ENCODE measurements at places on chromosomes 16 and 17.

- no peak for DNase-seq
Measured at GRCh38 chr16:75063549-75064088, 53.0 kb downstream of the LDHD start.

DNA sequence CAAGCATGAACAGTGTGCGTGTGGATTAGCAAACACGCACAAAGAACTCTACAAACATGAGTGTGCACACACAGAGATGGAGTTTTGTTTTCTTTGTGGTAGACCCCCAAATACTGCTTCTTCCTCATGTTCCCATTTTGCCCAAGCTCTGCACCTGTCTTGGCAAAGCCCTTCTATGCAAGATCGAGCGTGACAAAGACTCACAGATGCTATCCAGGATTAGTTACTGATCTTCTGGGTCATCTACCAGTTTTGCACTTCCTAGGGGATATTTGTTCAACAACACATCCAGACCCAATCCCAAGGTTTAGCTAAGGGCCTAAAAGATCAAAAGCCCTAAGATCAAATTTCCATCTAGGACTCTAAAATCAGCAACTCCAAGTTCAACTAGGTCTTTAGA is 16.0 kb downstream of the LRRC36 start:
- DNase-seq: no peak

DNA sequence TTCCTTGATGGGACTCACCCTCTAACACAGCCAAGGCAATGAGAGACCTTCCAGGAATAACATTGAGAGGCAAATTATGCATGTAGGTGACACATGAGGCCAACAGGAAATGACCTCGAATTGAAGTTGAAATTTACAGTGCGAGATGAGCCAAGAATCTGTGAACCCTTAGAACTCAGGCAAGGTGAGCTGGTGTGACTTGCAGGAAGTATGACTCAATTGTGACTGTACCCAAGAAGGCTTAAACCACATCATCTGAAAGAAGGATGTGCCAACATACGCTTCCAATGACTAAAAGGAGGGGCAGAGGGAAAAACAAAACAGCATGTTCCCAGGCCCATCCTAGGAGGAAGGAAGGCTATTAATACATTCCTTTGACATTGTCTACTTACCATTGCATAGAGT is 44.8 kb downstream of the PITPNC1 start:
- DNase-seq: peak; percentile 82

- no peak for DNase-seq
Measured at GRCh38 chr16:2511996-2512734, 1.6 kb upstream of the ATP6V0C start.

GRCh38 chr16:89360760-89361435 is 129.5 kb downstream of the ANKRD11 start:
- DNase-seq: peak; percentile 75

DNA sequence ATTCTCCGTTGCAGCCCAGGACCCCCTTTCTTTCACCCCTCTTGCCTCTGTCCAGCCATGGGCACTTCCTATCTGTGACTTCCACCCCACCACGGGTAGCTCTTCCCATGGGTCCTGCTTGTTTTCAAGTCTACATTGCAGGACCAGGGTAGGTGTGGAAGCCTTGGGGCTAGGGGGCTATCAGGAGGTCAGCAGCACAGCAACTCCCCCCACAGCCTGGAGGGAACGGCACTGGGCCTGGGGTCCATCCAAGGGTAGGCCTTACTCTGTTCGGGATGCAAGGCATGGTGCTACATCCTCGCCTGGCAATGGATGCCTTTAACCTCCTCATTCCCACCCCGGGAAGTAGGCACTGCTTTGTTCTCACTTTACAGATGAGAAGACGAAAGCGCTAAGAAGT is 109.3 kb downstream of the IRX5 start:
- no peak for DNase-seq

DNA sequence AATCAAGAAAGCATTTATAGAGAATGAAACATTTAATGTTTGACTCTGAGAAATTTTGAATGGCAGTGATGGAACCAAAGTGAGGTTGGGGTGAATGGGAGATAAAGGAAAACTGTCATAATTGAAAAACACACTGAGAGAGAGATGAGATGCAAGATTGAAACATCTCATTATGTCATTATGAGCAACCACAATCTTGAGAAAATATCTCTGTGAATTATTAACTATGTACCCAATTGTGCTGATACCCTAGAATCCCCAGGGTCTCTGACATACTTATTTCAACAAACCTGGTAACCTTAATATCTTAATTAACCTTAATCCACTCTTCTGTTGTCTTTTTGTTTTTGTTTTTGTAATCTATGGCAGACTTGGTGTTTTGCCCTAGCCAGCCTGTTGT is 143.5 kb upstream of the HLF start:
- no peak for DNase-seq

DNA sequence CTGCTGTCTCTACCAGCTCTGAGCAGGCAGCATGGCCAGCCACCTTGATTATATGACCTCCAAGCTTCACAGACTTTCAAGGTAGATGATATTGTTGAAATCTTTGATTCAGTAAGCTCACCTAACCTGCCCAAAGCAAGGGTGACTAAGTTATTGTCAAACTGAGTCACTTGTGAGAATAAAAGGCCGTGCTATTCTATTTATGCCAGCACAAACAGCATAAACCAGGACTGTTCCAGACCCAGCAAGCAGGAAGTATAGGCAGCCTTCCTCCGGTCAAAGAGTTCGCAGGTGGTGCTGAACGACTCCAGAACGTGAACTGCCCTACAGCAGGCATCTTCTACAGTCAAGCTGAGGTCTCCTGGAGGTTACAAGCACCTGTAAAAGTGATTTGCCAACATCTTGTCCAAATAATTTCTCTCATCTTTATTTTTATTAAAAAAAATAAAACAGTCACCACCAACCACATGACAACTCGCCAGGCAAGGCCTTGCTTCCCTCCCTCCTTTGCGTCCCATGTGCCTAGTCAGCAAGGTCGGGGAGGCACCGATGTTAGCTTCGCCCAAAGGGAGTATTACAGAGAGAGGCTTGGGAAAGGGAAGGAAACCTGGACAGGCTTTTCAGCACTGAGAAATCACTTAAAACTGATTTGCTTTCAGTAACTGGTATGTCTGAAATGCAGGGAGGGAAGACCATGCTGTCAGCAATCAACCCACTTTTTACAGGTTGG is 10.8 kb downstream of the ARL2BP start:
- no peak for DNase-seq

- no peak for DNase-seq
Measured at GRCh38 chr17:80920441-80920840, 71.2 kb upstream of the CHMP6 start.

GRCh38 chr17:9125722-9126121 is 104.4 kb downstream of the NTN1 start:
- DNase-seq: no peak

GRCh38 chr17:409308-409847 is 56.8 kb upstream of the RPH3AL start:
- no peak for DNase-seq

DNA sequence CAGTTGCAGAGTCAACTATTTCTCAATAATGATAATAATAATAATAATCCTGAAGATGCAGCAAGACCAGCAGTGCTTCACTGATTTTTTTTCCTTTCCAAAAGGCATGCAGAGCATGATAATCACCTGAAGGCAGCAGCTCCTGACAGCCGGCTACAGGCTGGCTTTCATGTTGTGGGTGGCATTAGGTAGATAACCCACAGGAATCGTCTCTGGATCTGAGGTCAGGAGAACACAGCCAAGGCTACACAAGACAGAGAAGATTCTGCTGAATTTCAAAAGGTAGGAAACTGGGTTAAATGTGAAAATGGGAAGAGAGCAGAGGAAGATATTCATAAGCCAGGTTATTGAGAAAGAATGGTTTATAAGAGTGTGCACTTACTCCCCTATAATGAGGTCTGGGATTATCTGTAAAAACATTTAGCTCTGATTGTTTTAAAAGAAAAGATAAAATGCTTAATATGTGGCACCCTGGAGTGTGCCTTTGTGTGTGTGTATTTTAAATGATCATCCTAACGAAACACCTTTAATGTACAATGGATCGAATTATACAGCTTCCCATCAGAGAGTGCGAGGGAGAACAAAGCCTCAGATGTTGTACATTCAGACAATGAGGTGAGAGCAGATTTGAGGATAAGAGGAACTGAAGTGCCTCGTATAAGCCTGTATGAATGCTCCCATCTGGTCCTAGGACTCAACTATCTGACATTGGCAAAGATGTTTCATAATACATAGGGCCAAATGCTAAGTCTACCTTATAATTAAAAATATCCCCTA is 273.1 kb downstream of the PHKB start:
- DNase-seq: no peak

GRCh38 chr16:25854141-25854540 is 162.4 kb downstream of the HS3ST4 start:
- no peak for DNase-seq

DNA sequence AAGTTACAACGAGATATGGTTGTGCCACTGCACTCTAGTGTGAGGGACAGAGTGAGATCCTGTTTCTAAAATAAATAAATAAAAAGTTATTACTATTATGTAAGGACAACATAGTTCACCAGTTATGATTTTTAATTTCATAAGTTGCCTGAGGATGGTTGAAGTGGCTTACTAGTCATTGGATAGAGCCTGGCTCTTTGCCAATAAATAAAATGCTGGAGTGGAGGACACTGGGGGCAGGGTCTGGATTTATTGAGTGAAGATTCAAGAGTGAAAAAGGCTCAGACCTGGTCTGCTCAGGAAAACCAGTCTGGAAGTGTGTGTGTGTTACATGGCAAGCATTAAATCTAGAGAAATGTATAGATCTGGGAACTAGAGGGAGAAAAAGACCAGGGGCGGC is 2.1 kb downstream of the STARD3 start:
- DNase-seq: no peak

GRCh38 chr16:55530316-55530856 is 21.5 kb downstream of the LPCAT2 start:
- DNase-seq: no peak

DNA sequence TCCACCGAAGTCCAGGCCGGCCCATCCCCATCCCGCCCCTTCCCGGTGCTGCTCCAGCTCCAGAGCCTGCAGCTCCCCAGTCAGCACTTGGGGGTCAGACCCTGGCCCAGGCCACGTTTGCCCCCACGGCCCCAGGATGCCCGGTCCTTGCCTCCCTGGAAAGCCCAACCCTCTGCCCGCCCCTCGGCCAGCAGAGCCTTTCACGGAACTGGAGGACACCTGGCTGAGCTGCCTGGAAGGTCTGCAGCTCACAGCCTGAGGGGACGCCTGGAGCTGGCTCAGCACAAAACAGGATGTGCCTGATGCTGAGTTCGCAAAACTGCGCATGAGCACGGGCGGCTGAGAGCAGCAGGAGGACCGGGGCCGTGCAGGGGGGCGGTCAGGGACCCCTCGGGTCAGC is 29.7 kb upstream of the SSTR5 start:
- DNase-seq: no peak

GRCh38 chr17:76554131-76554530 is 14.3 kb downstream of the PRCD start:
- no peak for DNase-seq

DNA sequence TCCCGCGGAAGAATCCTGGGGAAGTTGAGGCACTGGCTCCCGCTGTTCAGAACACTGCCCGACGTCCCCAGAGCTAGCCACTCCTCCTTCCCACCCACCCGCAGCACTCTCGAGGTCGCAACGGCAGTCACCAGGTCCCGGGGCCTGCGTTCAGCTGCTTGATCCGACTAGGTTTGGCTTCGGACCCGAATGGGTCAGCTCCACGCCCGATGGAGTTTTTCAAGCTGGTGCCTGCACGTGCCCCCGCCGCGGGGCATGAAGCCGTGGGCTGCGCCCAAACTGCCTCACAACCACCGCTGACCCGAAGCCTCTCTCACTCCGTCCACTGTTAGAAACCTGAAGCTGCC is 12.4 kb upstream of the ODF4 start:
- DNase-seq: no peak

- no peak for DNase-seq
Measured at GRCh38 chr16:15714393-15715172, 64.5 kb downstream of the NDE1 start.

DNA sequence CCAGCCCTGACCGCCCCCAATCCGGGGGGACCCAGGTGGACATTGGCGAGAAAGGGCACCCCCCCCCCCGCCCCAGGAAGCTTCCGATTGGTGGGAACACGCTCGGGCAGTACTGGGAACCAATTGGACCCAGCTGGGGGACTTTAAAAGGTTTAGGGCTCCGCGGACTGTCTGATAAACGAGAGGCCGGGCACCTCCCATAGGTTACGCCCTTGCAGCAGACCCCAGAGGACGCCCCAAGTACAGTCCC is 245 bp downstream of the TMEM256 start:
- no peak for DNase-seq

DNA sequence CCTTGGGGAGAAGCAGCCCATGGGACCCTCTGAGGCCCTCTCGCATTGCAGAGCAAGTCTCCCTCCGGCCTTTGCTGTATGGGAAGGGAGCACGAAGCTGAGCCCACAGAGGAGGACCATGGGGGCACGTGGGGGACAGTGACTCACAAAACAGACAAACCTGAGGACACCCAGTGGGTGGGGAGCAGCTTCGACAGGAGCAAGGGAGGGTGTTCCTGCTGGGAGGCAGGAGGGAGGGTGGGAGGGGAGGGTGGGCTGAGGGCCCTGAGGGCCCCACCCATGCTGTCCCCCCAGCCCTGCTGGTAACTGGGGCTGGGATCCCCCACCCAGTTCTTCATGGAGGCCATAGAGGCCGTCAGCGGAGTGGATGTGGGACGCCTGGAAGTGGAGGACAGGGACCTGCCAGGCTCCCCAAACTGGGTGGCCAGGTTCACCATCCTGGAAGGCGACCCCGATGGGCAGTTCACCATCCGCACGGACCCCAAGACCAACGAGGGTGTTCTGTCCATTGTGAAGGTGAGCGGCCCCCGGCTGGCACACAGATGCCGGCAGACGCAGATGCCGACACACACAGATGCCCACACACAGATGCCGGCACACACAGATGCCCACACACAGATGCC is 12.5 kb downstream of the SLC22A31 start:
- no peak for DNase-seq

DNA sequence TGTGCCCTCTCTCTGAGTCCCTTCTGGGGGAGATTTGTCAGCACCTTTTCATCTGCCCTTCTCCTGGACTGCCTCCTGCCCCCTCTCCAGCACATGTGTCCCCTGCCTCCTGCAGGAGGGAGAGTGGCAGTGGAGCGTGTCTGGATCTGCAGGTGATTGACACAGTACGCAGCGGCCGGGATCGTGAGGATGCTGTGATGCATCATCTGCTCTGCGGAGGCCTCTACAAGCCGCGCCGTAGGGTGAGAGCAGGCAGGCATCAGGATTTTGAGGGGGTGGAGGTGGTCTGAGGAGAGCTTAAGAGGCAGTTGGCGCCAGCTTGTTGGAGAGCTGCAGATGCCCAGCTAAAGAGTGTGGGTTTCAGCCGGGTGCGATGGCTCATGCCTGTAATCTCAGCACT is 10.9 kb downstream of the SLC9A5 start:
- no peak for DNase-seq

GRCh38 chr16:27231692-27232060 is 28.4 kb downstream of the KDM8 start:
- no peak for DNase-seq

GRCh38 chr17:76946111-76946771 is 78.0 kb downstream of the MGAT5B start:
- DNase-seq: no peak

DNA sequence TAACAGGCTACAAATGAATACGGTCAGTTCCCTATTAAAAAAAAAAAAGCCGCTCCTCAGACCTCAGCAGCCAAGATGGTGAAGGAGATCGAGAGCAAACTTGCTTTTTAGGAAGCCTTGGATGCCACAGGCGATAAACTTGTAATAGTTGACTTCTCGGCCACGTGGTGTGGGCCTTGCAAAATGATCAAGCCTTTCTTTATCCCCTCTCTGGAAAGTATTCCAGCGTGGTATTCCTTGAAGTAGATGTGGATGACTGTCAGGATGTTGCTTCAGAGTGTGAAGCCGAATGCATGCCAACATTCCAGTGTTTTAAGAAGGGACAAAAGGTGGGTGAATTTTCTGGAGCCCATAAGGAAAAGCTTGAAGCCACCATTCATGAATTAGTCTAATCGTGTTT is 11.8 kb upstream of the GGT6 start:
- DNase-seq: no peak

All from CD4-positive, alpha-beta T cell treated with Interleukin-4 for 1 hour (primary cell).